NCI-H2081 (cell line): ENCODE measurements at places on chromosomes 7 and 10.

DNA sequence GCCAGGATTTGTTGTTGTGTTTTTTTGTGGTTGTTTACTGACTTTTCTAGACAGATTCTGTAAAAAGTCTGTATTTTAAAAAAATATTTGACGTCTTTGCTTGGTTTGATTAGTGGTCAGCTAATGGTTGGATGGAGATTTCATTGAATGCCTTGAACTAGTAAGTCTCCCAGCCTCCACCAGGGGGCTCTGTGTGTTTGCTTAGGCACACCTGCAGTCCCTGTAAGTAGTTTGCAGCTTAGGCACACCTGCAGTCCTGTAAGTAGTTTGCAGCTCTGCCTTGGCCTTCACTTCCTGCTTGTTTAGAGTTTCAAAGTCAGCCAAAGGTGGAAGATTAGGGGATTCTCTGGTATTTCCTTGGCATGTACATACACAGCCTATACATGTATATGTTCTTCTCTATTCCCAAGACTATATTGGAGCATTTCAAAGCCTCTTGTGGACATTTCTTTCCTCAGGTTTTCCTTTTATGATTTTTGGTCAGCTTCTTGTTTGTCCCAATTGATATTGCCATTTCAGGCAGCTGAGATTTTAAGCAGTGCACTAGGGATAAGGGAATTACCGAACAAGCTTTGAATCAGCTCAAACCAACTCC lies 101.6 kb downstream of the CCSER2 start:
- peak; percentile 66 for DNase-seq

DNA sequence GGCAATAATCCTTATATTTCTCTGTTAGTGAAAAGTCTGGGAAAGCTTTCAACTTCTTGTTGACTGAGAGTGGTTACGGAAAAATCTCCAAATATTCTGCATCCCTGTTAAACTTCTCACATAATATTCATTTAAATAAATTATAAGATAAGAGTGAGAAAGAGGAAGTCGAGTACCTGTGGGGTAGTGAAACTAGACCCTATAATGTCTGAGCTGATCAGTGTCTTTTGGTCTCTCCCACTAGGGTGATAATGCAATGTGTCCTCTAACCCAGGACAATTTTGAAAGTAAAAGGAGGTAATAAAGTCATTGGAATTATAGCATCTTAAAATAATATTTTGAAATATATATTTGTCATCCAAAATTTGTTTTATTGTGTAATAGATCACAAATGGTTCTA lies 2.1 kb upstream of the AGR3 start:
- DNase-seq: no peak

- DNase-seq: no peak
Observed at GRCh38 chr10:129962872-129963640, 1.0 kb downstream of the EBF3 start.

- DNase-seq: no peak
Observed at GRCh38 chr10:116215651-116216050, 57.4 kb downstream of the GFRA1 start.

DNA sequence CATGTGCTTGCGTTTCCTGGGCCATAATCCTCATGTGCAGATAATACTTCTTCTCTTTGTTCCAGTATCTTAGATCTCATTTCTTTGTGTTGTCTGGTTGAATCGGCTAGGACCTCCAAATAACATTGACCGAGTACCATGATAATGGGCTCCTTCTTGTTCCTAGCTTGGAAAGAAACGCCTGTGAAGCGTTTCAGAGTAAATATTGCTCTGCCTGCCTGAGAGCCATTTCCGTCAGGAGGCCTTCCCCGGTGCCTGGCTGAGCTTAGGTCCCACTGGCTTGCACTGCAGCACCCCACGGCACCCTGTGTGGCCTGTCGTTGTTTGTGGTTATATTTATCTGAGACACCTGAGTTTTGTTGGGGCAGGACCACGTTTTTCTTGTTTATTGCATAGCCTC lies 17.7 kb downstream of the FOXK1 start:
- DNase-seq: no peak

- peak; percentile 19 for DNase-seq
Observed at GRCh38 chr7:97342512-97342911, 225.0 kb downstream of the SDHAF3 start.

DNA sequence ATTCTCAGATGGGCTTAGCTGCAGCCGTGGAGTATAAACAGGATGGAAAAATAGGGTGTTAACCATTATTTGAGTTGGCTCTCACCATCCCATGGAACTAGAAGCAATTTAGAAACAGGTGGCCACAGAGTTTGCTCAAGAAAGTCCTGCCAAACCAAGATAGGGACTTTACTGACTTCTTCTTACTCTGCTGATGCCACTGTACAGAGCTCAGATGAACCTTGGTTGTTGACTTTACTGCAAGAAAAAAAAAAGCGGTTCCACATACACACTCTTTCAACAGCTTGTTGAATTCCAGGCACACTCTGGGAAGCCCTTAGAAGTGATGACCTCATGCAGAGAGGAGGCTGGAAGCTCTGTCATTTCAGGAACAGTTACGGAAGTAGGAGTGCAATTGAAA lies 753.4 kb downstream of the NRG3 start:
- no peak for DNase-seq

- peak; percentile 54 for DNase-seq
Observed at GRCh38 chr7:28732071-28732869, 225.9 kb downstream of the TRIL start.

DNA sequence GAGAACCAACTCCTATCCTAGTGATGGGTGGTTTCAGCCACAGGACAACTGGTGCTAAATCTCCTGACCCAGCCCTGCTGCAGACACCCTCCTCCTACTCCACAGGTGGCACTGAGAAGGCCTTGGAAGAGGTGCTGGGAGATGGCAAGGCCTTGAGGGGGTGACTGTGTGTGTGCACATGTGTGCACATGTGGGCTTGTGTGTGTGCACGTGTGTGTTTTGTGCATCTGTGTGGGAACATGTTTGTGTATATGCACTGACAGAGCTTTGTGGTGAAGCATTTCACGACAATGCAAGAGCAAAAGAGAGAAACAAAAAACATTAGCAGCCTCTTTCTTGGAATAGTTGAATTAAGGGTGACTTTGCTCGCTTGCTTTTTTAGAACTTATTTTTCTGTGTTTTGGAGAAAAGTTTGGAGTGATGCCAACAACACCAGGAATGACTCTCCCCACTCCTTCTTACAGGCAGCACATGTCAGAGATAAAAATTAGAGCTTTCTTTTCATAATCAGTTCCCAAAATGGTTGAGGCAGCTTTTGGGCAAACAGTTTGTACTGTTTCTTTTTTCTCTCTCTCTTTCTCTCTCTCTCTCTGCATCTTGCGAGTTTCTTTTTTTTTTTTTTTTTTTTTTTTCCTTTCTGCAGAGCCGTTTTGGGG lies 69.5 kb downstream of the SEC61G start:
- no peak for DNase-seq

DNA sequence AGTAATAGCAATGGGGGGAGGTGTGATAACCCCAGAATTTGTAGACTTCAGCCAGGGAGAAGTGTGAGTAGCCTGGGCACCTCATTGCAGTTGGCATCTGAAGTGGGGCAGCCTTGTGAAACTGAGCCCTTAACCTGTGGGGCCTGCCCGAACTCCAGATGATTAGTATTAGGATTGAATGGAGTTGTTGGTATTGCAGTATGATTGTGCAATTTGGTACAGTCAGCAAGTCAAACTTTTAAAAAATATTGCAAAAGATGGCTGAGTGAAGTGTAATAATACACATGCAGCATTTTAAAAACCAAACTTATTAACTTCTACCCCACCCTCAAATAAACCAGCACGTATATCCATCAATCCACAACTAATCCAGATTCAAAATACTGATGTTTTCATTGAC lies 9.3 kb downstream of the RBM33 start:
- DNase-seq: no peak
